NCI-H2171 (cell line): ENCODE measurements at places on chromosomes 6 and 20.

DNA sequence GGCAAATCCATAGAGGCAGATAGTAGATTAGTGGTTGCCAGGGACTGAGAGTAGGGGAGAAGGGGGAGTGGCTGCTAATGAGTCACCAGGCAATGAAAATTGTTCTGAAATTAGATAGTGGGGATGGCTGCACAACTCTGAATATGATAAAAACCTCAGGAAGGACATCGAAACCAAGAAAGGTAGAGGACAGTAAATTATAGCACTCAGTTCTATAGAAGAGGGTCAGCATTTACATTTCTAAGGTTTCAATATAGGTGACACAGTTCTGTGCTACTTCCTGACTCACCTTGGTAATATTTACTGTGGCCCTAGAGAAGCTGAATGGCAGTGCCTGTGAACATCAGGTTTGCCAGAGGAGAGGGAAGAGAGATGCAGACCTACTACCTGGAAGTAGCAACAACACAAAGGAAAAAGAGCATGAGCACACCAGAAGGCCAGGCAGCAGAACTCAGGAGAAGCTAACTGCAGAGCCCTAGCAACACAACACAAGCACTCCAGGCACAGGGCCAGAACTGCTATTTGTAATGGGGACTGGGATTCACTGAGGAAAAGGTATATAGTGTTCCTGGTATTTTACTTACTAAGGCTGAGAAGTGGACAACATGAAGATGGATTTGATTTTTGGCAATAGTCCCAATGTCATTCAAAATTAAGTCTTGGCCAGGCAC lies 75.9 kb downstream of the PLCG1 start:
- no peak for DNase-seq

DNA sequence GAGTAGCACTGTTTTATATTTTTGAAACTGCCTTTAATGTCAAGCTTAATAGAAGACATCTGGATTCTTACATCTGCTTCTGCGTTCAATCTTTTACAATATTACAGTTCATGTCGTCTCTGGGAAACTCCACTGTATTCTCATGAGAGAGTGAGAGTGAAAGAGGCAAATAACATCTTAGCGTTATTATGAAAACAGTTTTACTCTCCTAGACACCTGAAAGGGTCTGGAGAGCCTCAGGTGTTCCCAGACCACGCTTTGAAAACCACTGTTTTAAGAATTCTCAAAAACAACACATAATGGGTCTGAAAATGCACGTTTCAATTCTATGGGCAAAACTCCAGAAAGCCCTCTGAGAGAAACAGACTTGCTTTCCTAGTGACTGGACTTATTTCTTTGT lies 63.3 kb downstream of the ARHGAP18 start:
- DNase-seq: no peak

DNA sequence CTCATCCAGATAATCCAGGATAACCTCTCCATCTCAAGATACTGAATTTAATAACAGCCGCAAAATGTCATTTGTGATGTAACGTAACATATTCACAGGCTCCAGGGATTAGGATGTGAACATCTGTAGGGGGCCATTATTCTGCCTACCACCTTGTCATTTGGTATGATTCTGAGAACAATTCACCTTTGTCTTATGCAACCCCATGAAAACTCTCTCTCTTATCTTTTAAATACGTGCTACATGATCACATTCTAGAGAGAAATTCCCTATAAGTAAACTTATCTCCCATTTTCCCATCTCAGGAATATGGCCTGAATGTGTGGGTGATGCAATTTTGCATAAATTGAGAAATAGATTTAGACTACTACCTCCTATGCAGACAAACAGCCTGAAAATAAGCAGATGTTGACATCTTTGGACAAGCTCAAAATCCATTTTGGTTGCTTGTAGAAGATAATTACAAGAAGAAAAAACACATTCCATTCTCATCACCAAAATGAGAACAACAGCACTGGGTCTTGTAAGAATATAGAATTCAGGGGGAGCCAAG lies 255.4 kb upstream of the STXBP5 start:
- DNase-seq: no peak

DNA sequence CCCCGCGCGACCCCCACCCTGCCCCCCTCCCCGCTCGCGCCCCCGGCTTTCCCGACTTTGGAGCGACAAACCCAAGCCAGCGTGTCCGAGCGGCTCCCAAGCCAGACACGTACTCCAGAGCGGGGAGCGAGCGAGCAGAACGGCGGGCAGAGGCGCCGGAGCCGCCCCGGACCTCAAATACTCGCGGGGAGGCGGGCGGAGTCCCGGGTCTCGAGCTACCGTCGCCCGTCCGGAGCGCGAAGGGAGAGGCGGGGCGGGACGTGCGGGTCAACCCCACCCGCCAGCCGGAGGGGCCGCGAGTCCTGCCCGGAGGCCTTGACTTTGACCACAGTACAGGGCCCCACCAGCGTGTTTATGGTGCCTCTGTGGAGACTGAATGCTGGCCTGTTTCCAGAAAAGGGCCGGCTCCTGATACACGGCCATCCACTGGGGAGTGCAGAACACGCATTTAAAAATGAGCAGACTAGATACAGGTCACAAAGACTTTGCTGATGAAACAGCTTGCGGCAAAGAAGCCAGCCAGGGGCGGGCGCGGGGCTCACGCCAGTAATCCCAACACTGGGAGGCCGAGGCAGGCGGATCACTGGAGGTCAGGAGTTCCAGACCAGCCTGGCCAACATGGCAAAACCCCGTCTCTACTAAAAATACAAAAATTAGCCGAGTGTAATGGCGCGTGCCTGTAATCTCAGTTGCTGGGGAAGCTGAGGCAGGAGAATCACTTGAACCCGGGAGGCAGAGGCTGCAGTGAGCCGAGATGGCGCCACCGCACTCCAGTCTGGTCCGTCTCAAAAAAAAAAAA lies at the start of gene SERPINB6:
Gene SERPINB6, minus strand, starts transcription at position 148 of the 799 bp plus-strand sequence. CDS start 12,235 bp downstream, outside the sequence.
- DNase-seq: no peak

- no peak for DNase-seq
Measured at GRCh38 chr6:30304002-30304401, 22.7 kb upstream of the TRIM39 start.

- DNase-seq: no peak
Measured at GRCh38 chr20:58243653-58244410, 15.4 kb upstream of the ANKRD60 start.

DNA sequence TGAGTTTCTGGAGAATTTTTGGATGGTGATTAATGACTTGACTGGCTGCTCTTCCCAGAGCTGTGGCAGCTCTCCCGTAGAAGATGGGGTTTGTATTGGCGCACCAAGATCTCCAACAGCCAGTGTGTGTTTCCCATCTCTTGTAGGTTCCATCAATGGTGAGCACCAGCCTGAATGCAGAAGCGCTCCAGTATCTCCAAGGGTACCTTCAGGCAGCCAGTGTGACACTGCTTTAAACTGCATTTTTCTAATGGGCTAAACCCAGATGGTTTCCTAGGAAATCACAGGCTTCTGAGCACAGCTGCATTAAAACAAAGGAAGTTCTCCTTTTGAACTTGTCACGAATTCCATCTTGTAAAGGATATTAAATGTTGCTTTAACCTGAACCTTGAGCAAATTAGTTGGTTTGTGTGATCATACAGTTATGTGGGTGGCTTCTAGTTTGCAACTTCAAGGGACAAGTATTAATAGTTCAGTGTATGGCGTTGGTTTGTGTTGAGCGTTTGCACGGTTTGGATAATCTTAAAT lies 50.2 kb downstream of the CSE1L start:
- DNase-seq: no peak

GRCh38 chr6:52536424-52536916 lies 40.4 kb downstream of the TRAM2 start:
- no peak for DNase-seq

- peak; percentile 58 for DNase-seq
Measured at GRCh38 chr20:64041040-64041780, 5.2 kb downstream of the C20orf204 start.

DNA sequence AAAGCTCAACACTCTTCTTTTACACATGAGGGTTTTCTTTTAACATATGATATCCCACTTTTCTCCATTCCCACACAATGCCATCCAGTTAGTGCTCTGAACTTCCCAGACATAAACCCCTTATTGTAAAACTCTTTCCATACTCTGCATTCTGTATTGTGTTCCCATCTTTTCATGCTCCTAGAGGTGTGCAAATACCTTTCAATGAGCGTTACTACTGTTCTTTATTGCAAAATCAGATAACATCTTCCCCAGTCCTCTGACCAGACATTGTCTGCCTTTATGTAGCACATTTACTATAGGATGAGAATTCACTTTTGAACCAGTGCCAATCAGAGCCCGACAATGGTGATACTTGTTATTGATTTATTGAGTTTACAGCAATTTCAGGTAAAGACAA lies 296.2 kb downstream of the GRIK2 start:
- no peak for DNase-seq

DNA sequence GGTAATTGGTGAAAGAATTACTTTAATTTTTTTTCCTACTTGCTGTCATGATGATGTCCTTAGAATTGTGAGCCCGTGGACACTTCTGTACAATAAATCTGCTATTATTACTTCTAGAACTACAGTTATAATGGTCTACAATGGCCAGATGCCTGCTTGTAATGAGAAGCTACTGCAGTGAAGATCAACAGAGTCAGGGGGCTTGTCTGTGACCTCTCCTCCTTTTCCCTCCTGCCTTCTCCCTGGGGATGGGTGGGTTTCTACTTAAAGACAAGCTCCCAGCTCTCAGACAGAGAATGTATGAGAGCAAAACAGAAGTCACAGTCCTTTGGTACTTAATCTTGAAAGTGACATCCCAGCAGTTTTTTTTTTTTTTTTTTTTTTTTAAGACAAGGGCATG lies 13.2 kb upstream of the PANK2 start:
- DNase-seq: no peak

GRCh38 chr6:160955508-160956295 lies 35.9 kb upstream of the MAP3K4 start:
- DNase-seq: no peak

DNA sequence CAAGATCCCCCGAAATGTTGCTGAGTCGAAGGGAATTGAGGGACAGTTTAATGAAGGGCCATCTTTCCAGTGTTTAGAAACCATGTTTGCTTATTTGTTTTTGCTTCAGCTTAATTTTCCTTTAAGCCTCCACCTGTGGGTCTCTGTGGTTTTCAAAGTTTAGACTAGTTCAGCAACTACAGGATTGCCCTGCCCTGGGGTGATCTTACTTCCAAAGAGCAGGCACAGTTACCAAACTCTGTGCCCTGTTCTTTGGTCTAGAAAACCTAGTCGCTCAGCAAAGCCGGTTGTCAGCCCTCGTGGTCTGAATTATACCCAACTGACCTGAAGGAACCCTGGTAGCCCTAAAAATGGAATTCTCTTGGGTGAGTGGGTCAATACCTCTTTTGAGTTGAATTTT lies 219.2 kb upstream of the GMDS start:
- no peak for DNase-seq

DNA sequence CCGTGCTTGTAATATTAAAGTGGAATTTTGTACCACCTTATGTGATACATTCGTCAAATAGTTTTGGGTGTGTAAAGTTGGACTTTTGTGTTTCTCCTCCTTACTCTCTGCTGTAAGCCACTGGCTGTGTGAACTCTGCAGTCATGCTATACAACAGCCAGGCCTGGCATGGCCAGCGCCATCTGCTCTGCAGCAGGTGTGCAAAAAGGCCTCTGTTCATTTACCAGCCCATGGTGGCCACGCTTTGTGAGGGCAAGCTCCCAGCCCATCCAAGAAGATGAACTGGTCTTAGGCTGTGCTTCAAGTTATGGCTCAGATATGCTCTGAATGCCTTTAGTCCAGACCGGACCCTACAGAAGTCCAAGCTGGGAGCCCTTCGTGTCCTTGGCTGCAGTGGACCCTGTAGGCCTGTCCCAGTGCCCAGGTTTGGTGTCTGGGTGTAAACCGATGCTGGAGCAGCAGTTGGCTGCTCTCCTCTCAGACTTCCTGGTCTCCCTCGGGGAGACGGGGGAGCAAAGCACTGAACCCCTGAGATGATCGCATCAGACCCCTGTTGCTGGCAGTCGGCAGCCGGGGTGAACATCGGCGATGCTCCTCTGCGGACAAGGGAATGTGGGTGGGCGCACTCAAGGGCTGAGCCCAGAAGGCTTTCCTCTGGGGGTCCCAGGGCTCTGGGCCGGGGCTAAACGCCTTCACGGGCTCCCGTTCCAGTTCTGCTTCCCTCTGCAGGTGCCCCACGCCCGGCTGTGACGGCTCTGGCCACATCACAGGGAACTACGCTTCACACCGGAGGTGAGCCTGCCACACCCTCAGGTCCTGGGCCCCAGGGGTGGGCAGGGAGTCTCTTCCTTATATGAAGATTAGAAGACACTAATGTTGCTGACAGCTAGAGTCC lies 28.6 kb upstream of the PCMTD2 start:
- DNase-seq: no peak

DNA sequence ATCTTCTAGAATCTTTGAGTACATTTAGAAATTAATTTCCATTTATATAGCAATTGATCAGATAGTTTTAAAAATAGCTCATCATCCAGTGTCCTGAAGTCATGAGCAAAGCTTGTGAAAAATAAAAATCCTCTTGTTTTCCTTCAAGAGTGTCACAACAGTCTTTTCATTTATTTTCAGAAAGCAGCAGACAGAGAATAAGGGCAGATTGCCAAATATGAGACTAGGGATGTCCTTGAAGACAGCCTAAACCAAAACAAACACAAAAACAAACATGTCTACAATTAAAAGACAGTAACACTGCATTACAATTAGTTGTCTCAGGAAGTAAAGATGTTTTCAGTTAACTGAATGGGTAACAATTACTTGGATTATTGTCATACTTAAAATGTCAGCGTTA lies 682.8 kb downstream of the TFAP2A start:
- DNase-seq: no peak

DNA sequence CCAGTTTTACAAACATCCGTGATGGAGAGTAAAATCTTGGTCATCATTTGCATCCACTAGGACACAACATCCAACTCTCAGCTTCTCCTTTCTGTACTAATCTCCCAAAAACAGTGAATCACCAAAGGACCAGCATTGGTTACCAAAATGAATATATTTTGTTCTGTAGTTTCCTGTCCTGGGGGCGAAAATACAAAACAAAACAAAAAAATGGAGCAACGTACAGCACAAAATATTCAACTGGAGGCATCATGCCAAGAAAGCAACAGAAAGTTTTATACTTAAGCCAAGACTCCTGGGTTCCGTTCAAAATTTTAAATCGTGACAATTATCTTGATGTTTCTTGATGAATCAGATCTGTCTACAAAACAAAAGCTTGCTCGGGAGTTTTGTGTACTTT lies 126.6 kb upstream of the CCDC28A start:
- no peak for DNase-seq

- DNase-seq: no peak
Measured at GRCh38 chr6:14635195-14635594, 517.6 kb downstream of the CD83 start.

DNA sequence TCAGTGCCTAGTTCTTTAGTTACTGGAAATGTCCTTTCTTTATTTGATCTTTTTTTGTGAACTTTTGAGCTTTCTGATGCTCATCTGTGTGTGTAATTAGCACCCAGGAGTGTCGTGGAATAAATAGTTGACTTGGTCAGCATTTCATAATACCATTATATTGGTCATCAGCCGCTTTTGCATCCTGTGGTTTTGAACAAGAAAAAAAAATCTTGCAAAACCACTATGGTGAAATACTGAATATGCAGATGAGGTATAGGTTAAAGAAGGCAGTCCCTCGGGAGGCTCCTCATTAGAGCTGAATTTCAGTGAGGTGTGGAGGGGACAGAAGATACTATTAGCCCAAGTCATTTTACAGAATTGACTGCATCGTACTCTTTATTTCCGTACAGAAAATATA lies 90.1 kb downstream of the FOXO3 start:
- no peak for DNase-seq

GRCh38 chr20:58660855-58661597 lies 9.9 kb downstream of the STX16 start:
- DNase-seq: no peak

GRCh38 chr6:1535295-1535694 lies 74.4 kb upstream of the FOXC1 start:
- DNase-seq: no peak
